PC-3 (cell line): ENCODE measurements at places on chromosomes 3 and 15. TPM values are rescaled to one million over a fixed set of nuclear protein-coding genes. Genes with fewer than 3 reads are reported as not detected.

The SCN11A gene
- not detected in 2 replicates for total RNA-seq

The PTX3 gene
- 24.4 and 27.3 TPM in 2 replicates for total RNA-seq

GRCh38 chr15:80260551-80260950, 8.5 kb upstream of the CTXND1 start:
- H3K27me3 ChIP-seq, result peaks cover 68% of the 10 kb centered on the region
- H3K36me3 ChIP-seq, result no peaks in the 10 kb centered on the region
- H3K27ac ChIP-seq, result no peak overlapping the region
- H3K4me3 ChIP-seq, result no peak overlapping the region

DNA sequence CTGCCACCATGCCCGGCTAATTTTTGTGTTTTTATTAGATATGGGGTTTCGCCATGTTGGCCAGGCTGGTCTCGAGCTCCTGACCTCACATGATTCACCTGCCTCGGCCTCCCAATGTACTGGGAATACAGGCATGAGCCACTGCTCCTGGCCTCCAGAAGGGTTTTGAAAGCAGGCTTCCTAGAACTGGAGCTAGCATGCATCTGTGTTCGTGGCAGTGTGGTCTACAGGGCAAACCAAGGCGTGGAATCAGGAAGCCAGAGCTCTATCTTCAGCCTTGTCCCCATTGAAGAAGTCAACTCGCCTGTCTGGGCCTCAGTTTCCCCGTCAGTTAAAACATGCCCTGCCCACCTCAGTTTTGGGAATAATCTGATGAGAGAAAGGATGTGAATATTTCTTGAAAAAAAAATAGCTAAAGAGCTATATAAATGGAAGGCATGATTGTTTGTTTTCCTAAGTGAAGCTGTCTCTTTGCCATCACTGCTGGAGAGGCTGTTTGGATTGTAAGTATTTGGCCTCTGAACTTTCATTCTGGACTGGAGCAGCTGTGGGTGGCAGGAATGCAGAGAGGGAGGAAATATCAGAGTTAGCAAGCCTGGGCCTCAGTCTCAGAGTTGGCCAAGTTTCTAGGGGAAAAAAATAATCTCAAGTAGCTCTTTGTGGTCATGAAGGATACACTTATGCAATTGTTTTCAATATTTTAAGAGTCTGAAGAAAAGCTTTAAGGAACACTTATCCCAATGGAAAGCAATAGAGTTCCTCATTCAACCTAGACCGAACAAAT, 36.5 kb upstream of the UACA start:
- H3K27ac ChIP-seq, result 0 out of 2 replicates have a peak overlapping the region, but pooled peaks have one; percentile 1
- peak; percentile 68 for DNase-seq
- H3K36me3 ChIP-seq, result no peaks in the 10 kb centered on the region
- no peak overlapping the region for H3K4me3 ChIP-seq

DNA sequence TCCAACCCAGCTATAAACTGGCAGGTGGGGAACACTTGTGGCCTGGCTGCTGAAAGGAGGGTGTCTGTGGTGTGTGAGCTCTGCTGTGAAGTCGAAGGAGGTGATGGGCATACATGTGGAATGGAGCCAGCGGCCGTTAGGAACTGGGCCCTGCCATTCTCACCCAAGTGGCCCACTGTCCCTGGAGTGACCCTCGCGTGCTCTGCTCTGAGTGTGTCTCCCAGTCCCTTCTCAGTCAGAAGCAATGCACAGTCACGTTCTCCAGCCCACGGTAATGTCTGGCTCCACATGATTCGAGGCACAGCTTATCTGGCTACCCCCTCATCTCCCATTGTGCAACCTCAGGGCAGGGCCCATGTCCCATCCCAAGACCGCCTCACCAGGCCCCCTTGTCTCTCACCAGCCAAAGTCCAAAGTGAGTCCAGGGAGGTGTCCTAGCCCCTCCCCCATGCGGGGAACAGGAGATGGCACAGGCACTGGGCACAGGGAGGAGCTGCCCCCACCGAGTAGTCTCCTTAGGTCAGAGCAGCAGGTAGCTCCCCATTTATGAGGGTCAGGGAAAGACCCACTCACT, 62.9 kb downstream of the ZNF445 start:
- no peak for DNase-seq
- H3K27me3 ChIP-seq, result no peaks in the 10 kb centered on the region
- H3K4me3 ChIP-seq, result no peak overlapping the region
- H3K4me1 ChIP-seq, result no peaks in the 10 kb centered on the region
